ENCODE measurements at places on chromosomes 3 and 15. TPM values are rescaled to one million over a fixed set of nuclear protein-coding genes. Genes with fewer than 3 reads are reported as not detected.

GRCh38 chr3:127123533-127123932 is 69.4 kb upstream of the PRR23E start:
- DNase-seq, result no peak

DNA sequence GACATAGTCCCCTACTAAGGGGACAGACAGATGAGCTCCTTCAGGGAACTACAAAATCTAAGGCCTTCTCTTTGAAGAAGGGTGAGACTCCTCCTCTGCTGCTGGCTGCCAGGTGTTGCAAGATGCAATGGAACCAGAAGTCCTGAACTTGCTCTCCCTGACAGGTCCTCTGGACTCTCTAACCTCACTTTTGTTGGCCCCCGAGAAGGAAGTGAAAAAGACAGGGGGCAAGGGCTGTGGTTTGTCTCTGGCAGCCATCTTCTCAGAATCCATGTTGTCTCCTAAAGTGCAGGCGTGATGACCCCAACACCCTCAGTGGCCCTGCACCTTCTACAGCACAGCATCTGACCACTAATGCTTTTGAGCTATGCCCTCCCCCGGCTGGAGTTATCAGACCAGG is 292.5 kb downstream of the CHST2 start:
- no peak for DNase-seq

DNA sequence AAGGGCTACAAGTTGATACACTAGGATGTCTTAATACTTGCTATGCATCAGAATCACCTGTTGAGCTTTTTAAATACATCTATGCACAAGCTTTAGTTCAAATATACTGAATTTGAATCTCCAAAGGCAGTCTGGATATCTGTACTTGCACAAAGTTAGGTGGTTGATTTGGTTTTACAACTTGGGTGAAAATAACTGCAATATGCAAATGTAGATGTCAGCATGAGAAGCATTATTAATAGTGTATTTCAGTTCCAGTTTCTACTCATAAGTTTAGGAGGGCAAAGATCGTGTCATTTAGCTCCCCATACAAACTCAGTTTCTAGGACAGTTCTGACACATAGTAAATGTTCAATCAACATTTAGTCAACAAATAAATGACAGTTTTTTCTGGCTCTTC is 25.6 kb downstream of the IQCB1 start:
- no peak for DNase-seq

DNA sequence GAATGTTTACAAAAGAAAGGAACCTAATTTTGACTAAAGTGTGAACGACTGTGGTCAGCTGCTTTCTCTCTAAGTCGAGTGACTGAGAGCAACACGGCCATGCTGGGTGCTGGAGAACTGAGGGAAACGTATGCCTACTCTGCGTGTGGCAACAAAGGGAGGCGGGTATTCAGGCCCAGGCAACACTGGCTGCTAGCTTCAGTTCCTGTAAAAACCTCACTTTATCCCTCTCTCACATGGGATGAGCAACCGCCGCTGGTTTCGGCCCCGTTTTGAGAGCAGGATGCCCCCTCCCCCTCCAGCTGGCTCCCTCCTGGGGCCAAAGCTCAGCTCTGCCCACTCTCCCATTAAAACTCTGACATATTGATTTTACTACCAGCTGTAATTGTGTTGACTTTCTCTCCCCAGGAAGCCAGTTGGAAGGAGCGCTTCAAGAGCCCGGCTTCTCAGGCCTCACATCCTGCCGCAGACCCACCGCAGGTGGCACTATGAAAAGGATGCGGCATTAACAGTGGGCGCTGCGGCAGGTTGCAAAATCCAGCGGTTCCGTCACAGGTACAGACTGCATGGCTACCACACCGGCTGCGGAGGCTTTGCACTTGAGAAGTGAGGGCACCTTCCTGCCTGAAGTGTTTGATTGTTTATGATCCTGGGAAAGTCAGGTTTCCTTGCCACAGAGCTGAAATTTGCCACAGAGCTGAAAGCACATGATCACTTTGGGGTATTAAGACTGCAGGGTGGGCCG is 12.7 kb downstream of the PLXND1 start:
- DNase-seq, result no peak

DNA sequence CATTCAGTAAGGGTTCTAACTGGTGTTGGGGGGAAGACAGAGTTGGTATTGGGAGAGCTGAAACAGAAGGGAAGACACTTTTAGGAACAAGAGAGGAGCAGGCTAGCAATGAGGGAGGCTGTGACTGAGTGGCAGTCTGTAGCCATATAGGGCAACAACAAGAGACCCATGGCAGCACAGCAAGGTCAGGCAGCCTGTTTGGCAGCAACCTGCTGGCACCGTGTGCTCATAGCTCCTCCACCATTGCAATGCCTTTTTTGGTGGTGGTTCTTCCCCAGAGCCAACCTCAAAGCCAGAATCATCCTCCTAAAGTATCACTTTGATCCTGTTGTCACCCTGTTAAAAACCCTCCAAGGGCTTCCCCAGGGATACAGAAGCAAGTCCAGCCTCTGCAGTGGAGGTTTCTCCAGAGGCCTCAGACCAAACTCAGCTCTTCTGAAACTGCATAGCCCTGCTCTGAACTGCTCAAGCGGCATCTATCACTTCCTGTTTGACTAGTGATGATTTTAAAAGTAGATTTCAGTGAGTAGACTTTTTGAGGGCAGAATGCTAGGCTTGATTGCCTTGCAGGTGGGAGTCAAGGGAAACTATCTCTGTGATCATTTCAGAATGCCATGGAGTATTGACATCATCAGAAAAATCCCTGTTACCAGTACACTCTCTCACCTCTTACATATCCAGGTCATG is 176.9 kb downstream of the STAC start:
- DNase-seq, result no peak

FANCD2OS gene
- not detected for total RNA-seq

CAPN3 gene
- 12.2 TPM for total RNA-seq

All from heart left ventricle (tissue), 16 donors.